ENCODE measurements at places on chromosomes 5 and 9.

- no peak for DNase-seq
These were observed 87.3 kb upstream of the PRLR start for GRCh38 chr5:35317586-35317985.

DNA sequence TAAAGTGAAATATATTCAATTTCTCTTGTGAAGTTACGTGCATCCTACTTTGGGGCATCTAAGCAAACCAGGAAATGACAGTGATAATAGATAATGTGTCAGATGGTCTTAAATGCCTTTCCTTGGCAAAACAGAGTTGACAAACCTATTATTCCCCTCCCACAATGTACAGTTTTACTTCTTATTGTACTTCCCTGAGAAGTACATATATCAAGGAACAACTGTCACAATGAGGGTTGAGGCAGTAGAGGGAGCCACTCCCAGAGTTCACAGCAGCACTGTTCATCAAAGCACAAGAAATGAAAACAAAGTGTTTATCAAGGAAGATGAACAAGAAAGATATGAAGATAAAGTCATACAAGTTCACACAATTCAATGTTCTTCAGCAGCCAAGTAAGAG is 41.1 kb downstream of the ELAVL2 start:
- DNase-seq, result no peak

DNA sequence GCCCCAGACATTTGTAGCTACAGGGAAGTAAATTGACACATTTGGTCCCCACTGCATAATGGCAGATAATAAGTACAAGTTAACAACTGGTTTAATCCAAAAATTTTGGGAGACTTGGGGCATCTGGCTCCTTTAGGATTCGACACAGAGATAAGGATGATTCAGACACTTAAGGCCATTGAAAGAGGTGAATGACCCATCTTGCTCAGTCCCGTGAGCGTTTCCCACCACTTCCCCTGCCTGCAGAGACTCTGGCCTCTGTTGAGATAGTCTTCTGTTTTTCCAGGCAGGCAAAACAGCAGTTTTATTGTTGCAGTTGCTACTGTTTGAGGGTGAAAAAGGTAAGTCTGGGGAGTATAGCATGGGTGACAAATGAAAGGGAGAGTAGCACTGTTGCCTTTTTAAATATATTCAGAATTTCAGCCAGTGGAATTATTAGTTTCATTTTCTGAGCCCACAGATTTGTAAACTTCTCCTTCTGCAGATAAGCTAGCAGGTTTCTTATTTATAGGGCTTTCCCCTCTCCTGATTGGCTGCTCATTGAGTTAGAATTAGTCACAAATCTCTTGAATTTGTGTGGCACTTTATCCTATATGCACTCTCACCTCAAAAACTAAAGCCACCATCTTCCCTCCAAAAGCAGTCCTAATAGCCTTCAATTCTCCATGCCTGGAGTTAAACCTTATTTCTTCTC is 19.3 kb downstream of the ACO1 start:
- DNase-seq, result no peak

- no peak for DNase-seq
These were observed 104.6 kb upstream of the FAM174A start for GRCh38 chr5:100430268-100431195.
